ENCODE measurements at places on chromosomes 2 and 18.

DNA sequence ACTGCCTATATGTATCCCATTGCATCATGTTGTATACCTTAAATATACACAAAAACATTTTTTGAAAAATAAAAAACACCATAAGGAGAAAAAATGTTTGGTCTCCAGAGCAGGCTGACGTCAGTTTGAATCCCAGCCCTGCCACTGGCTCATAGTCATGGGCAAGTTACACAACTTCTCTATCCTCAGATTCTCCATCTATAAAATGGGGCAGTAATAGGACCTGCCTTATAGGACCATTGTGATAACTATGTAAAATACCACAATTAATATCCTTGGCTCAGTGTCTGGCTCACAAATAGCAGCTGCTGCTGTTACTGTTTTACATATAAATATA, 135.6 kb downstream of the SMAD7 start:
- no peak for DNase-seq

DNA sequence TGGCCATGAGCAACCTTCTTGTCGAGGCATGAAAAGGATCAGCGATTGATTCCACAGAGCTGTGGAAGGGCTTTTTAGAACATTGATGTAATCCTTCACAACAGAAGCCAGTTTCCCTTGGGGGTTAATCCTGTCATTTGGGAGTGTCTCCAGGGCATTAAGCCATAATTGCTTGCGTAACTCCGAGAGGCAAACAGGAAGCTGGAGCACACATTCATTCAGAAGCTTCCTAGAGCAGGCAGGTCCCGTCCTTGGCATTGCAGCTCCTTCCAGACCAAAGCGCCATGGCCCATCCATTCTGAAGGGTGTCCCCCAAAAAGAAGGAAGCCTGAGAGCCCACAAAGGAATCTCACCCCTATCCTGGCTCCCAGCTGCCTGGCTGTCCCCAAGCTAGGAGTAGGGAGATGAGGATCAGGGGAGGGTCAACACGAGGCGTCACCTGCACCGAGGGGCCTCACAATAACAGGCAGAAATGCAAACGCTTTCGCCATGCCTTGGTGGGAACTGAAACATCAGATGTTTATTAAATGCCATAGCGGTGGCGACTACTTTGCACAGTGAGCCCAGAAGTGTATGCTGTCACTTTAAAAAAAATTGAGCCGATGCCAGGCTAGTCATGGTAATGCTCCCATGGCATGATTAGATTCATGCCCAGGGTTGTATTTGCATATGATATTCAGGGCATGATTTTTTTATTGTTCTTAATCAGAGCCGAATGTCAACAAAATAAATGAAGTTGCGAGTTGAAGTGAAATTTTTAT, 339.4 kb downstream of the BCL11A start:
- DNase-seq, result no peak

- no peak for DNase-seq
Measured at GRCh38 chr2:236833501-236834073, 252.1 kb upstream of the COPS8 start.

DNA sequence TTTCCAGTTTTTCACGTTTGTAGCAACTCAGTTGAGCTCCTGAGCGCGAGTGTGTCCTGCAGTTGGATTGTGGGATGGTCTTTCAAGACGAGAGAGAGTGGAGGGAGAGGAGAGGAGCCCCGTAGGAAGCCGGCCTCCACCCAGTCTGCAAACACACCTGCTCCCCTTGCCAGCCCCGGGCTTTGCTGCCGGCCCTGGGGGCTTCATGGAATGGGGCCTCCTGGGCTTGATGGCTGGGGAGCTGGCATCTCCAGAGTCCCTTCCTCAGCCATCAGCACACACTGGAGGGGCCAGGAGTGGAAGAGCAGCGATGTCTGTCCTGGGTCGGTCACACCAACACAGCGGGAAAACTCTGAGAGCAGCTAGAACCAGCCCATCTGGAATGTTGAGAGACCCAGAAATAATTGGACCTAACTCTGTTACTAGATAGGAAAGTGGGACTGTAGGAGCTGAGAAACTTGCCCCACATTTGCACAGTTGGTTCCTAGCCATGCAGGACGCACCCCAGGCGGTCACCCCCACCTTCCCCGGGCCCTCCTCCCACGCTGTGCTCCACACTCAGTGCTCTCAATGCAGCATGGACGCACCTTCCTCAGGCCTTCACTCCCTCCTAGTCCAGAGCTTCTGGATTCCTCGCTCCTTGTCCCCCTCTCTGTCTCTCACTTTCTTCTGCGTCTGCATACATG, 69.6 kb downstream of the PTGR3 start:
- no peak for DNase-seq
